ENCODE measurements at places on chromosomes 11 and 22.

DNA sequence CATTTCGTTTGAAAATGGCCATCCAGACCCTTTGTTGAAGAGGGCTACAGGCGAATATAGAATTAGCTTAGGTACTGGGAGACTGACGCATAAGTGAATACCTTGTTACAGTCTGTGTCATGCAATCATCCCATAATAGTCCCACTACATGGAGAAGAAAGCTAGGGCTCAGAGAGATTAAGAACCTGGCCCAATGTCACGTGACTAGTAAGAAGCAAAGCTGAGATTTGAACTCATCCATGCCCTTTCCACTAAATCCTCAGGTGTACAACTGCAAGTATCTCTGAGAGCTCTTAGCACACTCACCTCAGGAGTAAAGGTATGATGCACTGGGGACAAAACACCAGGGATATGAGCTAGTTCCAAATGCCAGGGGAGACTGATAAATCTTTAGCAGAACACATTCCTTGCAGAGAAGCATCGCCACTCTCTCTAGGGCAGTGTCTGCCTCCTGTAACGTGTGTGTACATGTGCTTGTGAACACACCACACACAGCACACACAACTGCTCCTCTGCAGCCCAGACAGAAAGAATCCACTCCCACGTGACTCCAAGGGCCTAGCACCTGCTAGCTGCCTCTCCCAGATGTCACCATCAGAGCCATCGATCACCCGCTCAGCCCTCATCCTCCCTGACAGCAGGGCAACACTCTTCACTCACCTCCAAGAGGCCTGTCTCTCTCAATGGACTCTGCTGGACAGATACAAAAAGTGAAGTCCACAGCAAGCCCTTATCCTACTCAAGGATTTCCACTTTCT, 402.8 kb downstream of the NXPE2 start:
- no peak for DNase-seq

GRCh38 chr11:111456859-111457730, 55.1 kb downstream of the BTG4 start:
- no peak for DNase-seq

- DNase-seq = no peak
These were observed 2.6 kb upstream of the SLC22A24 start for GRCh38 chr11:63146581-63146980.

DNA sequence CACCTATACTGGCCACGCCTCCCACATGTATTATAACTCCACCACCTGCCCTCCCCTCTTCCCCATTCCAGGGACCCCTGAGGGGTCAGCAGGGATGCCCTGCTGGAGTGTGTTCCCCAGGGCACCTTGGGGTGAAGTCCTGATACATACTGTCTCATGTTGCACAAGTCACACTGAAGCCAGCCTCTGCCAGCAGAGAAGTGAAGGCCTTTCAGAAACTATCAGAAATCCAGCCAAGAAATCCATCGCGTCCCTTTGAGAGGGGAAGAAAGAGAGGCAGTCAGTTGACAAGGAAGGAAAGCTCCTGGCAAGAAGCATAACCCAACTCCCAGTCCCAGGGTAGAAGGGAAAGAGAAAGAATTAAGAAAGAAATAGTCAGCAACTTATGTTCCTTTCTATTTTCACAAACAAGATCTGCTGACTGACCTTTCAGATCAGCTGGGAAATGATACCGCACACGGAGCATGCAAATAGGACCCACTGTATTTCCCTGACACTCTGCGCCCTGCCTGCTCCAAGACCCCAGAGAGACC, 45.2 kb downstream of the SC5D start:
- no peak for DNase-seq

GRCh38 chr11:68186061-68186460, 27.0 kb downstream of the KMT5B start:
- no peak for DNase-seq

DNA sequence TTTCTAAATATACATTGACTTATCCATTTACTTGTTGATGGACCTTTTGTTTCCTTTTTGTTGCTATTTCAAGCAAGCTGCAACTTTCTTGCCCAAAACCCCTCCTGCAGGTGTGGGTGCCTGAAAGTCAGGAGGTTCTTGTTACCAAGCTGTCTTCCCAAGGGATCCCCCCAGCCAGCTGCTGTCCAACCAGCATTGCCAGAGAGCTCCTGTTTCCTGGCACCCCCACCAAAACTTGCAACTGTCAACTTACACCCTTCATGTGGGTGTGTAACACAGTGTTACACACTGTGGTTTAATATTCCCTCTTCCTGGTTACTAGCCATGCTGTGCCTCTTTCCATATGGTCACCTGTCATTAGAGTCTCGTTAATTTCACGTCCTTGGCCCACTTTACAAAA, 1.6 kb upstream of the KRTAP5-1 start:
- DNase-seq = no peak

DNA sequence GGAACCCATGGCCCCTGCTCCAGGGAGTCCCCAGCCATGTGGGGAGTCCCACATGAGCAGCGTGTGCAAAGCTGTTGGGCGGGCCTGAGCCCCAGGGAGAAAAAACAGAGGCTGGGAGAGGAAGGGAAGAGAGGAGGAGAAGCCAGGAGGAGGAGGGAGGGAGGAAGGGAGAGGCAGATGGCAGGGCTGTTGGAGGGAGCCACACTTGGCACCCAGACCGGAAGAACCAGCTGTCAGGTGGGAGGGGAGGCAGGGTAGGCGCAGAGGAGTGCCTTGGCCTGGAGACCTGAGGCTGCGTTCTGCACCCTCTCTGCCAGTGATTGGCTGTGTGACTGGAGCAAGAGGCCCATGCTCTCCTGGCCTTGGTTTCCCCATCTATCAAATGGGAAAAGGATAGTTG, 6.7 kb downstream of the SYNGR1 start:
- DNase-seq = no peak

DNA sequence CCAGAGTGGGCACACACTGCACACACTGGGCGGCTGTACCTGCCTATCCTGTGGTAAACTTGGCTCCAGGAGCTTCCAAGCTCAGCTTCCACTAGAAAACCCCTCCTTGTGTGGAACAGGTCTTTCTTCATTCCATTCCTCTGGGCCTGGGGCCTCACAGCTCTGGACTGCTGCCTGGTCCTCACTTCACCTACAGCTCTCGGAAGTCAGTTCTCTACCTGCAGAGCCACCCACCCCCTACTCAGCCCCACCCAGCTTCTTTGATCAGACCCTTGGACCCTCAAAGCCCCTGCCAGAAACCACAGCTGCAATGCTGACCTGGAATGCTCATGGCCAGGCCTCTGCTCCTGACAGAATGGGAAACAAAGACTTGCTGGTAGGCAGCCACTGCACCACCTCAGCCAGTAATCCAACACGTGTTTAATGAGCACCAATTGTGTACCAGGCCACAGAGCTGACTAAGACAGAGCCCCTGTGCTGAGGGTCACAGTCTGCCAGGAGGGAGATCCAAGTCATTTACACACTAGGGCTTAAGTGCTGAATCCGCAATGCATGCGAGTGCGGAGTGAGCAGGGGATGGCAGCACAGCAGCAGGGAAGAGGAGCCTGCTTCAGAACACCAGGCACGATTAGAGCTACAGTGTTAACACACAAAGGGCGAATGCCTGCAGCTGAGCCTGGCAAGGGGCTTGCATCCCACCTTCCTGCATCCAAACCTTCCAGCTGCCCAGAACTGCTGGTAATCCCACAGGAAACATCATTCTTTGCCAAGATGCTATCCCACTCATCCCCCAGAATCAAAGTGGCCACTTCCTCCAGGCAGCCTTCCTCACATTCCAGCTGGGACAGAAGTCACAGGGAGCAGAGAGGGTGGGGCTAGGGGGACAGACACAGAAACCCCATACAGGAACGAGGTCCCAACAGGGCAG, 4.6 kb downstream of the GNB1L start:
- DNase-seq = no peak

DNA sequence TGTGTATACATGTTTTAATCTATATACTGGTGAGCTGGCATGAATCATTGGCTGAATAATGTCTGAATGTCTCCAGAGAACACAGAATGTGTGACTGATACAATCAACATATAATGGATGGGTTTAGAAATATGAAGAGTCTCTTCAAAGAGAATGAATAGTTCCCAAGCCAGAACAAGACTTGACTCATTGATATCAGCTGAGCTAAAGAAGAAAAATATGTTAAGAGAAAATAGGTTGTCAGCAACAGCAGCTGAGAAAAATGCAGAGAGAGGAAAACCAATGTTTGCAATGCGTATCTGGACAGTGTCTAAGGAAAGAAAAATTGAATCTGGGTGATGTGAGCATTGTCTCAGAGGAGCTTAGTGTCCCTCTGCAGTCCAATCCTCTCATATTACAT, 1281.8 kb upstream of the TENM4 start:
- DNase-seq = no peak

DNA sequence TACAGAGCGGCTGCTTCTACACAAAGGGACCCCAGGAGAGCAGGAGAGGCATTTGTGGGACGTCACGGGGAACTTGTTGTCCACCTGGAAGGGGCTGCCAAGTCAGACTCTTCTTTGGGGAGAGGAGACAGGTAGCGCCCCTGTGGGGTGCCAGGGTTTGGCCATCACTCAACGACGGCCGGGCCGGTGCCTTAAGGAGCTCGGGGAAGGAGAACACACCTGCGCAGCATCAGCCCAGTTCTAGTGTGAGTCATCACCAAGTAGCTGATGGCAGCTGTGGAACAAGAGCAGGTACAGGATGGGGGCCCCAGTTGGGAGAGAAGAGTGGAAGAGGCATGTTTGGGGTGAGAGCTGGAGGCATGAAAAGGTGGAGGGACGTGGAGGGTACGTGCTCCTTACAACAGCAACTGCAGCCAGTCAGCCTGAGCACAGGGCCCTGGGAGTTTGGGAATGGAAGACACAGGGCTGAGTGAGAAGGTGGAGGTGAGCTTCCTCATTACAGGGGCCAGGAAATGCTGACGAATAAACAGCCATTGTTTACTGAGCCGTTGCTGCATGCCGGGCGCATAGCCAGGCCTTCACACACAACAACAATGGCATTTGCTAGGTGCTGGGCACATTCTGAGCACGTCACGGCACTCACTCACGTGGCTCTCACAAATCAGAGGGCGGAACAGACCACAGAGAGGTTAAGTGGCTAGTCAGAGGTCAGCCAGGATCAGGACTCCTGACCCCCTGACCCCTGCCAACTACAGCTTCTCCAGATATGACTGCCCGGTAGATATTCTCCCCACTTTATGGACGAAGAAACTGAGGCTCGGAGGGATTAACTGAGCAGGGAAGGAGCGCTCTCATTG, 29.1 kb upstream of the TP53I11 start:
- DNase-seq = no peak

GRCh38 chr22:39690881-39691605, 120.5 kb downstream of the CACNA1I start:
- no peak for DNase-seq

DNA sequence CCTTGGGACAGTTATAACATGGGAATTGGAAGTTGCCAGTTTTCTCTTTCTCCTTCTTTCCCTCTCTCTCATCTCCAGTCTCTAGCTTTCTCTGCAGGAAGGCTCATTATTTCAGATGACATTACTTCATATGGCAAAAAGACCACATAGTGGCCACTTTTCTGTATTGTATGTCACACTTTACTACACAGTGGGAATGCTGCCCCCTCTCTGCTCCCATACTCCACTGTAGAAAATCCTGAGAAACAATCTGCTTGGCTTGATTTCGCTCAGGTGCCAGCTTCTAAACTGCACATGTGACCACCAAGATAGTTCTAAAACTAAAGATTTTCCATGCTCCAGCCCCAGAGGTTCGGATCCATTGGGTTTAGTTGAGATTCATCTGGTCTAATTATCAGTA, 860.7 kb upstream of the CCDC90B start:
- no peak for DNase-seq

DNA sequence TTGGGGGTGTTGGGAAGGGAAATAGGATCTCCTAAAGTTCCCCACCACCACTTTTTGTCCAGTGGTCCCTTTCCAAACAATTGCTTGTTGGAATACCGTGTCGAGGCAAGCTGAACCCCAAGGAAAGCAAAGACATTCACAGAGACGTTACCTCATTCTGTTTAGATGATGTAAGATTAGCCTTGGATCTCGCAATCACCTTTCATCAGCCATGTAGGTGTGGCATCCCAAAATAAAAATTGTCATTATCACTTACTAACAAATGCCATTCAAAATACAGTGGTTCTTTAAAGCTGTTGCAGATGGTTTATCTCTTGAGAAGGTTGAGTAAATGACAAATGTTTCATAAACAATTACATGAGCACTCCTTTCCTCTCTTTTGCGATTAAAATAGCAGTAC, 86.5 kb upstream of the SLC25A18 start:
- DNase-seq = no peak

- DNase-seq = peak; percentile 13
These were observed 33.0 kb upstream of the PAK1 start for GRCh38 chr11:77506857-77507256.

GRCh38 chr11:112121981-112122615, 35.4 kb downstream of the SDHD start:
- no peak for DNase-seq

DNA sequence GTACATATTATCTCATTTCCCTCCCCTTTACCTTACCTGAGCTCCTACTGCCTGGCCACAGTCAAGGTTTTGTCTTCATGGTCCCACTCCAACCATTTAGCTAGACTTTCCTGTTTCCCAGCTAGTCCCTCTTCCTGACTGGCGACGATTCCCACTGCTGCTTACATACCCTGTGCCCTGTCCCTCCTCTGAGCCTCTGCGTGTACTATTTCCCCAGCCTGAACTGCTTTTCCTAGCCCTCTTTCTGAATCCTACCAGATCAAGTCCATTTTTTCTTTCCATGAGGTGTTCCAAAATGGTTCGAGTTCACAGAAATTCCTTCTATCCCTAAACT, 23.4 kb downstream of the MRPL16 start:
- no peak for DNase-seq

- no peak for DNase-seq
These were observed 695 bp downstream of the RCE1 start for GRCh38 chr11:66843776-66844495.

GRCh38 chr11:17752144-17752543, 17.6 kb downstream of the KCNC1 start:
- no peak for DNase-seq

GRCh38 chr11:61666684-61667297, 13.4 kb upstream of the DAGLA start:
- DNase-seq = peak; percentile 21

DNA sequence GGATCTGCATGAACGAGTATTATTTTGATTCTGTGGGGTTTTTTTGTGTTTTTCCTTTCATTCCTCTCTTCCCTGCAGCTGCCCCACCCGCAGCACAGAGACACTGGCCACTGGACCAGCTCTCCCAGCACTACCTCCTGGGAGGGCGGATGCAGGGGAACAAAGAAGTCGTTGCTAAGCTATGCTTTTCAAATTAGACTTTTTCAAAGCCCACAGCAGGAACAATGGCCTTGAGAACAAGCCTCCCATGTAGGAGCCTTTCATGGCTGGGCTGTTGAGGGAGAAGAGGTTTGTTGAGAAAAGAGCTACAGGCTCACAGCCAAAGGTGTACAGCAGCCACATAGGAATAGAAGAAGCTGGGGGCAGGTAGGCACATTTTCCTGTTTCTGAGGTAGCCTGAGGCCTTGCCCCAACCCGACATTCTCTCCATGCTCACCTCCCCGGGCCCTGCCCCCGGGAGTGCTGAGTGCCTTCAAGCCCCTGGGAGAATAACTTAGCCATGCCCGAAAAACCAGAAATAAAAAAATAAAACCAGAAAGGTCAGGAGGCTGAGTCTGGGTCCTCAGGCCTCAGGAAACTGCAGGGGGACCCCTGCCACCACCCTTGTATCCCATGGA, 20.5 kb upstream of the SYT12 start:
- DNase-seq = no peak
